ENCODE measurements at places on chromosomes 3 and 15. TPM values are rescaled to one million over a fixed set of nuclear protein-coding genes. Genes with fewer than 3 reads are reported as not detected.

The SCAMP5 gene
- polyA plus RNA-seq = 27.9 TPM

The FAN1 gene
- polyA plus RNA-seq = 5.7 TPM

The P2RY1 gene
- not detected for polyA plus RNA-seq

The RTP3 gene
- not detected for polyA plus RNA-seq

GRCh38 chr3:36540888-36541518 lies 160.7 kb downstream of the STAC start:
- no peak for DNase-seq

GRCh38 chr3:44960387-44961026 lies 15.5 kb downstream of the ZDHHC3 start:
- DNase-seq = no peak

GRCh38 chr3:64870876-64871646 lies 183.3 kb upstream of the ADAMTS9 start:
- DNase-seq = no peak

- peak; percentile 61 for DNase-seq
These were observed 5.7 kb upstream of the DYNLT2B start for GRCh38 chr3:196323691-196324090.

DNA sequence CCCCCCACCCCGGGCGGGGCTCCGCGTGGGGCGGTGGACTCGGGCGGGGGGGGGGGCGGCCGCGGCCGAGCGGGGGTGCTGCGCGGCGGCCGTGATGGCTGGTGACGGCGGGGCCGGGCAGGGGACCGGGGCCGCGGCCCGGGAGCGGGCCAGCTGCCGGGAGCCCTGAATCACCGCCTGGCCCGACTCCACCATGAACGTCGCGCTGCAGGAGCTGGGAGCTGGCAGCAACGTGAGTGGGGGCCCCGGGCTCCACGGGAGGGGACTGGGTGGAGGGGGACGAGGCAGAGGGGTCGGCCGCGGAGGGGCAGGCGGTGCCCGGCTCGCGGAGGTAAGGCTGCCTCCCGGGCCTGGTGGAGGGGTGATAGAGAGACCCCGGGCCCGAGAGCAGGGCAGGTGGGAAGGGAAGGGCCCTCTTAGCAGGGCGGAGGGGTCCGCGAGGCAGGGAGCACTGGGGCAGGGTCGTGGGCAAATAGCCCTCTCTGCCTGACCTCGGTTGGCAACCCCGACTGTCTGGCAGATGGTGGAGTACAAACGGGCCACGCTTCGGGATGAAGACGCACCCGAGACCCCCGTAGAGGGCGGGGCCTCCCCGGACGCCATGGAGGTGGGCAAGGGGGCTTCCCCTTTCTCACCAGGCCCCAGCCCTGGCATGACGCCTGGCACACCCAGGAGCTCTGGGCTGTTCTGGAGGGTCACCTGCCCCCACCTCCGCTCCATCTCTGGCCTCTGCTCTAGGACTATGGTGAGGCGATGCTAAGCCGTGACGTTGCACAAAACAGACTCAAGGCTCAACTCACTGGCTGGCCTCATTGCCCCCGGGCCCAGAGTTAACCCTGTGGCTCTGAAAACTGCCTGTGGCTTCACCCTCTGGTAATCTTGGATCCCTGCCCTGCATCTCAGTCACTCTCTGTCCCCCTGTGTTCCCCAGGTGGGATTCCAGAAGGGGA lies at the start of gene ECE2:
Gene ECE2, plus strand, starts transcription at position 62 of the 950 bp plus-strand sequence. Its CDS starts 132 bp downstream, at position 194.
- DNase-seq = peak; percentile 72

DNA sequence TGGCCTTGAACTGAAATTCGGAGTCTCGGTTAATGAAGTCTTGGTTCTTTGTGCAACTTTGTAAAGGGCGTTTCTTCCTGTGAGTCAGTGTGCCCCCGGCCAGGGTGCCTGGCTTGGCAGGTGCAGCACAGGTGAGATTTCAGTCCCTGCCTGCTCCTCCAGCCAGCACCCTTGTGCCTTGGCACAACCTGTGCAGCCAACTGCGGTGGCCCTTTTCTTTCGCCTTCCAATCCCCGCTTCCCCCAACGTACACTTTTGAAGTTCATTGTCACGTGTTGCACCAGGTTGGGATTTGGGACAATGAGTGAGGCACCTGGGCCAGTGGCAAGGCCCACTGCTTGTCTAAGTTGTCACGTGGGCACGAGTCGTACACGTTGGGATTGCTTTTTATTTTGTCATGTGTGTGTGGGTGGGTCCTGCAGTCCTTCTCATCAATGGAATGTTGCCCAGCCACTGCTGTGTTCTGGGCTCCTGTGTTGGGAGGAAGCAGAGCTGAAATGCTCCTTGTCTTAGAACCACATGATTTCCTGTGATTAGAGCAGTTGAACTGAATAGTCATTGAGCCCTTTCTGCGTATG lies 242.9 kb upstream of the BHLHE40 start:
- DNase-seq = no peak

DNA sequence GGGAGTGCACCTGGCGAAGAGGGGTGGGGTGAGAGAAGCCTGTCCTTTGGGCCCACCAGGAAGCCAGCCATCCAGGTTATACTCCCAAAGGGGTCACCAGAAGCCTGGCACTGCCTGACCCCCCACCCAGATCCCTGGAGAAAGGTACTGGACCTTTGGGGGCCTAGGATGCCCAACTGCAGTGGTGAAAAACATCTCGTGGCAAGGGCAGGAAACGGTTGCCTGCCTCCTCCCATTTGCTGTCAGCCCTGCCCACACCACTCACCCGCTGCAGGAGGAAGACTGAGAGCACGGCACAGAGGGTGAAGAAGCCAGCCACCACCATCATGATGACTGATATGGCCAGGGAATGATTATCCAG lies 2.2 kb upstream of the ULK3 start:
- no peak for DNase-seq

GRCh38 chr3:171056528-171056927 lies 30.0 kb upstream of the SLC2A2 start:
- DNase-seq = no peak

- peak; percentile 29 for DNase-seq
These were observed 81.7 kb upstream of the UMPS start for GRCh38 chr3:124648551-124648950.

GRCh38 chr3:94159062-94159828 lies 96.4 kb downstream of the NSUN3 start:
- DNase-seq = no peak

DNA sequence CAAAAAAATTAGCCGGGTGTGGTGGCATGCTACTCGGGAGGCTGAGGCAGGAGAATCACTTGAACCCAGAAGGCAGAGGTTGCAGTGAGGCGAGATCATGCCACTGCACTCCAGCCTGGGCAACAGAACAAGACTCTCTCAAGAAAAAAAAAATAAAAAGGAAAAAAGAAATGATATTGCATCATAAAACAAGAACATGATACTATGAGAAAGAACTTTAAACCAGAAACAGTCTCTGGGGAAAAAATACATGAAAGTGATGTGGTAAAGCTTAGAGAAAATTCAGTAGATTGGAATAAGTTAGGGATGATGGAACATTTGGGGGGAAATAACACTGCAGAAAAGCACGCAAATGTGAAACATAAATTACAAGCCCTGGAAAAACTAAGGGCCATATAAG lies 54.7 kb downstream of the CRYGS start:
- DNase-seq = no peak

- peak; percentile 58 for DNase-seq
These were observed 84.2 kb upstream of the SLC4A7 start for GRCh38 chr3:27568393-27568792.

DNA sequence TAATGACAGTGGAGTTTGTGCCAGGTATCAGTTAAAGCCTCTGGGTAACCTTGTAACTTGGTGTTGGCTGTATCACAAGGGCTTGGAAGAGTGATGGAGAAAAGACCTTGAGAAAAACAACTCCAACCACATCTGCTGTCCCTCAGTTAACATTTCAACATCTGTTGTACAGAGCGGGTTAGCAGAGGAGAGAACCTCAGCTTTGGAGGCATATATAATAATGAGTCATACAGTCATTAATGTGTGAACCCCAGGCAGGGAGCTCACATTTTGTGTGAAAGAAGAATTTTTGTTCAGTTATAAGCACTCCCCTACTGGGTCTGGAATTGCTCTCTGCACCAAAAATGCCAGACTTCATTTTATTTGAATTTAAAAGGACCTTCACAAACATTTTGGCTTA lies 439.5 kb downstream of the PDCD6IP start:
- no peak for DNase-seq

DNA sequence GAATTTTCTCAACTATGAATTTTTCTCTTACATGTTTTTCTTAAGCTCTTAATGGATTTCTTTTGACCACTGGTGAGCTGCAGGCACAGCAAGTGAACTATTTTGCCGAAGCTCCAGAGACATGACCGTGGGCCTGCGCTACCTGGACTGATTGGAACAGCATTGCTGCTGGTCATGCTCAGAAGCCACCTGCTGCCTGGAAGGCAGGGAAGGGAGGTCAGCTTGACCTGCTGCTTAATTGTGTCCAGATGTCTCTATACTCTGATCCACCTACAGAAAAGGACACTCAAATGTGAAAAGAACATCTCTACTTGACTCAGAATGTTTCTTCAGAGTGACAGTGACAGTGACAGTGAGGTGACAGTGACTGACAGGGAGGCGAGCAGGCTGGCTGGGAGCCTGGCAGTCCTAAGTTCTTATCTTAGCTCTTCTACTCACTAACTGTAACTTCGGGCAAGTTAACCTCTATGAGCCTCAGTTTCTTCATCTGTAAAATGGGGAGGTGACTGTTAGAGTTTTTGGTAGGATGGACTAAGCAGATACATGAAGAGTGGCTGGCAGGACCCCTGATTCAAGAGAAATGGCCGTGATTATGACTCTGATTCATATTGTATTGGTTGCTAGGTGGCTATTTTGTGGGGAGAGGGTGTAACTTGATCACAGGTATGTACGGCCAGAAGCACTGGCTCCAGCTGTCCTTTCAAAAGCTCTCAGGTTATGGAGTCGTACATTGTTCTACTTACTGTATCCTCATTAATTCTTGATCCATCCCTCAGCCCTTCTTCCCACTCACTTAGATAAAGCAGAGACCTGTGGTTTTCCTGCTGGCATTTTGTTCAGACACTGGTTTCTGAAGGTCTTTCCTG lies 54.8 kb upstream of the DLG1 start:
- DNase-seq = peak; percentile 41

DNA sequence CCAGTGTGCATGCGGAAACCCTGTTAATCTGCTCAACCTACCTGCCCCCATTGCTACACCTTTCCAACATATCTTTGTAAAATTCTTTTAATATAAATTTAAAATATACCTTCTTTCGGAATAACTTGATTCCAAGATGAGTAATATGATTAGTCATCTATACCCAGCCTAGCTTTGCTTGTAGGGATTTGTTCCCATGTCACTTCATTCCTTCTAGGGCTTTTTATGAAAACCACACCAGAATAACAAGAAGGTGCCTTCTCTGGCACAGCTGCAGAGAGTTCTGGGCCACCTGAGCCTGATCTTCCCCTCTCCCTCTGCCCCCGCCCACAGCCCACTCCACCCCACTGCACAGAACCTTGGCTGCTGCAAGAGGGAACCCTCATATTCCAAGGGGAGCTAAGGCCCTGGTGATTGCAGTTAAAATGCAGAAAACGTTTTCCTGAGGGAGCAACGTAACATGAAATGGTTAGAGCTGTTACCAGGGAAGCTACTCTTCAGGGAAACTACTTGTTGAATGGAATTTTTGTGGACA lies 38.6 kb upstream of the HACD2 start:
- no peak for DNase-seq

DNA sequence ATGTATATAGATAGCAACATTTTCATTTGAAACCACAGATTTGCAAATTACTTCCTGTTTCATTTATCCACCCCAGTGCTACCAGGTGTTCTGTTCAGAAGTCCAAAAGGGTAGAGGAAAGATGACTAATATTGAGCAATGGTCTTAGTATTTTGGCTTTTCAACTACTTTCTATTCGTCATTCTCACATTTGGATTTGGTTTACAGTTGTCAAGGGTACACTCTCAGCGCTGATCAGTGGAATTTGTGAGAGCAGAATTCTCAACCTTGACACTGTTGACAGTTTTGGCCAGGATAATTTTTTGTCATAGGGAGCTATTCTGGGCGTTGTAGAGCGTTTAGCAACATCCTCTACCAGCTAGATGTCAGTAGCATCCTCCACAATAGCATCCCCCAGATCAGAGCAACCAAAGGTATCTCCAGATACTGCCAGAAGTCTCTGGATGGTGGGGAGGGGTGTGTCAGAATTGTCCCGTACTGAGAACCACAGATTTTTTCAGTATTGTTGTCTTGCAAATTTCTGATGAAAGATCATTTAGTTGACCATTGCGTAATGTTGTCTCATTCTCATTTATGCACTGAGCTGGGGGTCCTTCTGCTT lies 4.2 kb downstream of the HMCES start:
- no peak for DNase-seq

DNA sequence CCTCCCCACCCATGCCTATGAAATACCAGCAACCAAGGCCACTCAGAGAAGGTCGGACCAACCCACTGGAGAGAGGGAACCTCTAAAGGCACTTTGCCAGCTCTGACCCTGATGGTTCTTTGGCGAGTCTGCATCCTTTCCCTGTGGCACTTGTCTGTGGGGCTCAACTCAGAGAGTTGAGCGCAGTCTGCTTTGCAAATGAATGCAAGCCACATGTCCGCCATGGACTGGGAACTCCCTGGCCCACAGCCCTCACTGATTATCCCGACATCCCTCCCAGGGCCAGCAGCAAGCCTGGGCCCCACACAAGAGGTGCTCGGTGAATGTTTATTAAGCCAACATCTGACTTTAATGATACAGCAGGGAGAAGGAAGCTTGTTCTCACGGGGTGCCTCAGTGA lies 55.5 kb upstream of the HES1 start:
- no peak for DNase-seq

- no peak for DNase-seq
These were observed 131.7 kb downstream of the TNIK start for GRCh38 chr3:171328419-171329082.

DNA sequence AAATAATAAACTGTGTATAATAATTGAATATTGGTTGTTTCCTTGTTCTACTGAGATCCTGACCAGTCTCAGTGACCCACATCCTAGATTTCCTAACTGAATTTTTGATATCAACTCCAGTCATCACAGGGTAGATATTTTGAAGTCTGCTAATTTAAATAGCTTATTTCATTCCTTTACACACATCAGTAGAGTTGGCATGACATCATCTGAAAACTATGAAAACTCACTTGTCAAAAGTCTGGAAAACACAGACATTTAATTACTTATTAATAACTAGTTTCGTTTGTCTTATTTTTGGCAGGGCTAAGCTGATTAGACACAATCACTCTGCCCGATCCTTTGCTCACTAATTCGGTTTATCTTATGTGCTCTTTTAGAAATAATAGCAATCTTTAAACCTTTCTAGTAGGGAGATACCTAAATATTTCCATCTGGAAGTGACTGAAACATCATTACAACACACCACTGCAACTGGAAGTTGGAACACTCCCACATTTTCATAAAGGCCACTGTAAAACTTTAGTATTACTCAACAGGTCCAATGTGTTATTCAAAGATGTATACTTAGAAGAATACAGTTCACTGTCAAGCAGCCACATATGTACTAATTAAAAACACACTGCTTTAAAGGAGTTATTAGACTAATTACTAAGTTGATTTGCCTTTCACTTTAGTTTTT lies 198.4 kb upstream of the ZNF717 start:
- no peak for DNase-seq

DNA sequence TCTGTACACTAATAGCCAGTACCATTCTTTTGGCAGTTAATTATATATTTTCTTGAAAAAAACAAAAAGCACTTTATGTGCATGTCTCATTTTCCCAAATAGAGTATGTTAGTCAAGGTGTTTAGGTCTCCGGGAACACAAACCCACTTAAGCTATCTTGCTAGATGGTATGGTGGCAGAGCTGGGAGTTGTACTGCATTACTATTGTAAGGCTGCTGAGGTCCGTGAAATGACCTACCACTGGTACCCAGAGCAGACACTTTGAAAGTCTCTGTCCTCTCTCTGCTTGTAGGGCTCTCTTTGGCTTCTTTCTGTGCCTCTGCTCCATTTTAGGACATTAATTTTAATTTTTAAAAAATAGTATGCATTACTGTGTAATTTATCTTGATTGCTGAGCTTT lies 8.8 kb downstream of the TMOD3 start:
- no peak for DNase-seq
